ENCODE measurements at places on chromosomes 6 and 20. TPM values are rescaled to one million over a fixed set of nuclear protein-coding genes. Genes with fewer than 3 reads are reported as not detected.

Gene NMBR
- not detected for total RNA-seq

Gene HLA-DRB1
- total RNA-seq, result 14.2 TPM

Gene MEI4
- not detected for total RNA-seq

- DNase-seq, result no peak
These were observed 313.3 kb downstream of the RNGTT start for GRCh38 chr6:88650029-88650619.

- DNase-seq, result no peak
These were observed 177.6 kb upstream of the MAN1A1 start for GRCh38 chr6:119527231-119527578.

GRCh38 chr6:84007871-84008270, 25.7 kb upstream of the MRAP2 start:
- DNase-seq, result no peak

DNA sequence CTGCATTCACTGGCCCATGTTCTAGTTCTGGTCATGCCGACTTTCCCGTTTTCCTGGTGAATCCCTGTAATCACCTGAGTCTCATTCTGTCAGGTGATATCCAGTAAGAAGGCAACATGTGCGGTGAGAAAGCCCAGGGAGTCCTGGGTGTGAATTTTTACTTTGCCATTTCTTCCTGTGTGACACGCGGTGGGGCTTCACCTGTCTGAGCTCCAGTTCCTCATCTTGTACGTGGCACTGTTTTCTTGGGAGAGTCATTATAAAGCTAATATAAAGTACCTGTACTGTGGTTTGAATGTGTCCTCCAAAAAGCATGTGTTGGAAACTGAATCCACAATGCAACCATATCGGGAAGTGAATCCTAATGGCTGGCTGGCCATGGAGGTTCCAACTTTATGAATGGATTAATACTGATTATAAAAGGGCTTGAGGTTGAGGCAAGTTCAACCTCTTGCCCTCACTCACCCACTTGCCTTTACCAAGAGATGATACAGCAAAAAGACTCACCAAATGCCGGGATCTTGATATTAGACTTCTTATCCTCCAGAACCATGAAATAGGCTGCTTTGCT, 5.1 kb downstream of the HLA-E start:
- peak; percentile 66 for DNase-seq

DNA sequence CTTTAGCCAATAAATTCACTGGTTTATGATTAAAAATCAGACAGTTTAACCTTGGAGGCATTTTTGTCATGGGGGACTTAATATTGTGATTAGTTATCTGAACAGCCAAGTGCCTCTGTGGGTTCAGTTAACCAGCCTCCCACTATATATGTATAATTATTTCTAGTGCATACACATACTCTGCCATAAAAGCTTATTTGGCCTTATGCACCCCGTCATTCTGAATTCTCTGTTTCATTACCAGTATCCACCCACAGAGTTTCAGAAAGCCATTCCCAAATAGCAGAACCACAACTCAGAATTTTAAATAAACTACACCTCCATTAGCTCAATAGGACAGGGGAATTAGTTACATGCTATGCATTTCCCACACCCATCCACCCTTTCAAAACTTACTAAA, 279.7 kb downstream of the ZFAND3 start:
- no peak for DNase-seq

DNA sequence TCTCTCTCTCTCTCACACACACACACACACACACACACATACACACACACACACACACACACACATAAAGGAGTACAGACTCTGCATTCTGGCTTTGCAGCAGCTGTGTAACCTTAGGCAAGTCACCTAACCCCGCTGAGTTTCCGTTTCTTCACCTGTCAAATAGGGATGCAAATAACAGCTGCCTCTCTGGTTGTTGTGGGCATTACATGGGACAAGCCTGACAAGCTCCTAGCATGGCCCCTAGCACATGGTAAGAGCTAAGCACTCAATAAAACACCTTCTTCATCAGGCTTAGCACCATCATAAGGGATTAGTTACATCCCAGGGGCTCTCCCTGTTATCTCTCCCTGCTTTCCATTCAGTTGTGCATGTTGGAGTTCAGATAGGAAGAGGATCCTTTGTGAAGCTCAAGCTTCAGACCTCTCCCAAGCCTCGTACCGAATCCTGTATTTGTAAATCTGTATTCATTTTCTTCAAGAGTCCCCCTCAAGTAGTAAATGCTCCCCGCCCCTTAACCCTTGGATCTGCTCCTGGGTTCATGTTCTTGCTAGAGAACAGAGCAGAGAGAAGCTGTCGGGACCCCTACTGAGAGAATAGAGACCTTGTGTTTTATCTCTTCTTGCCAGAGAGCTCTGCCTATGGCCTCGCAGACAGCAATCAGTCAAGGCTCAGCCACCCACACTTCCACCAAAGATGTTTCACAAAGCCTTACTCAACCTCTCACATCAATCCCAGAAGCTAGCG, 2.2 kb downstream of the SLC13A3 start:
- DNase-seq, result no peak

- no peak for DNase-seq
These were observed 32.8 kb downstream of the PCMT1 start for GRCh38 chr6:149782337-149782736.

DNA sequence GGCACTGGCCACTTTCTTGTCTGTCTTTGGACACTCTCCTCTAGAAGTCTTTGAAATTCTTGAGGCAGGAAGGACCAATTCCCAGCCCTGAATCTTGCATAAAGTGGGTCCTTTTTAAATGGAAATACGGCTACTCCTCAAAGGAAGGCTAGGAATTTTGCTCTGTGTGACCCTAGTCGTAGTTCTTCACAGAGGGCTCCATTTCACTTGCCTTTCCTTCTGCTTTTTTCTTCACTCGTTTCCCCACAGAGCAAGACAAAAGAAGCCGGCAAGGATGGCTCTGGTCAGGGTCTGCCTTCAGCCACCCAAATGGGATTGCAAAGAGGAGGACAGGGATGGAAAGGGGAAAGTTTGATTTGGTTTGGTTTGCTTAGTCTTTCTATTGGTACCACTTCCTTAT, 25.8 kb downstream of the HLA-E start:
- no peak for DNase-seq

DNA sequence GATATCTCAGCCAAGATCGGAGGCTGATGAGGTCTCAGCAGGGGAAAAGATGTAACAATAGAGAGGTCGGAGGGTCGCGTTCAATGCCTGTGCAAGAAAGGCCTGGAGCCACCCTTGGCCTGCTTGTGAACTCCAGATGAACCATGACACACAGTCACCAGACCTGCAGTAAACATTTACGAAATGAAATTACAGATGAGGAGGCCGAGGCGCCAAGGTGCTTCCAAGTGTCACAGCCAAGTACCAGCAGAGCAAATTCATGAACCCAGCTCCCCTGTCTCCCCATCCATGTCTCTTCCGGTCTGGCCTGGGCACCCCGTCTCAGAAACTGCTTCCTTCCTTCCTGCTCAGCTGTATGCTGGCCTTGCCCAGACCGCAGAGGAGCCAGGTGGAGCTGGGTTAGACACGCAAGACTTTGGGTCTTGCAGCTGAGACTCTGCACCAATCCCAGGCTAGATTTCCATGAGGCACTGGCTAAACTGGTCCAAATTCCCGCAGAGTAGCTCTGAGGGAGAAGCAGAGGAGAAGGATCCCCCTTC, 48.1 kb downstream of the CHMP4B start:
- DNase-seq, result peak; percentile 86

Measured in activated CD4-positive, alpha-beta T cell treated with anti-CD3 and anti-CD28 coated beads, Interleukin-2, amount 10 ng/mL, durations not matched to agents 24 days and 14 days (primary cell).